ENCODE measurements at places on chromosomes 4 and X.

- no peak for DNase-seq
Observed at GRCh38 chr4:113866611-113867010, 105.1 kb upstream of the CAMK2D start.

DNA sequence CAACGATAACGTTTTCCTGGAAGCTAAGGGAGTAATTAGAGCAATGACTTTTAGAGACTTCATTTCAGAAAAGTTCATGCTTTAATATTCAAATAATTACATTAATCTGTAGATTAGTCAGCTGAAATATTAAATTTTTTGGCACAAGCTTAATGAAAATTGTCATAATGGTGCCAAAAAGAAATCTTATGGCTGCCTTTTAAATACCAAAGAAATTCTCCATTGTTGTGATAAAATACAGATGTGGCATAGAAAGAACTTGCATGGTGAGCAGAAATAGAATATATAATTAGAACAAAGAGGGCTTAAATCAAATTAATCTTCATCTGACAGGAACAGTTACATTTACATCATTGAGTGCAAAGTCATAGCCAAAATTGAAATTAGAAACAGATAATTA is 263.5 kb downstream of the AFF2 start:
- no peak for DNase-seq

- peak; percentile 1 for DNase-seq
Observed at GRCh38 chrX:42869659-42870476, 91.9 kb upstream of the PPP1R2C start.

DNA sequence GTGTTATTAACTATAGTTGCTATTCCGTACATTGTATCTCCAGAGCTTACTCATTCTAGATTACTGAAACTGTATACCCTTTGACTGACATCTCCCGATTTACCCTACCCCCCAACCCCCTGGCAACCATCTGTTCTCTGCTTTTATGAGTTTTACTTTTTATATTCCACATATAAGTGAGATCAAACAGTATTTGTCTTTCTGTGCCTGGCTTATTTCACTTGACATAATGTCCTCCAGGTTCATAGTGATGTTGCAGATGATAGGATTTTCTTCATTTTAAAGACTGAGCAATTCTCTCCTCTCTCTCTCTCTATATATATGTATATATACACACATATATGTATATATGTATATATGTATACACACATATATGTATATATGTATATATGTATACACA is 54.6 kb downstream of the CFAP299 start:
- DNase-seq: no peak

GRCh38 chrX:150989420-150989819 is 6.3 kb downstream of the HMGB3 start:
- no peak for DNase-seq

DNA sequence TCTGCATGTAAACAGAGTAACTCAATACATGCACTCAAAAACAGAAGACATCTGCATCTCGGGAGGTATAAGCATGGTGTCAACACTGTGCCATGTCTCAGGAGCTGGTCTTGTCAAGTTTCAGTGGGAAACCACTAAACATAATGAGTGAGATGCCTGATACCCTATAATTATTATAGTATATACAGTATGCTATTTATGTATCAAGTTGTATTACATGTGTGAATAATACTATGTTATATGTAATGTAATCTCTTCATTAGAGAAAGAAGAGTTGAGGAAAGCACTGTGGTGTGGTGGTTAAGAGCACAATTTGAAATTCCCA is 2.5 kb downstream of the PPBP start:
- DNase-seq: no peak

GRCh38 chrX:10090319-10090718 is 66.5 kb upstream of the CLCN4 start:
- no peak for DNase-seq
